ENCODE measurements at places on chromosomes 5 and 9.

- no peak for DNase-seq
Measured at GRCh38 chr5:155475318-155475717, 461.8 kb downstream of the KIF4B start.

DNA sequence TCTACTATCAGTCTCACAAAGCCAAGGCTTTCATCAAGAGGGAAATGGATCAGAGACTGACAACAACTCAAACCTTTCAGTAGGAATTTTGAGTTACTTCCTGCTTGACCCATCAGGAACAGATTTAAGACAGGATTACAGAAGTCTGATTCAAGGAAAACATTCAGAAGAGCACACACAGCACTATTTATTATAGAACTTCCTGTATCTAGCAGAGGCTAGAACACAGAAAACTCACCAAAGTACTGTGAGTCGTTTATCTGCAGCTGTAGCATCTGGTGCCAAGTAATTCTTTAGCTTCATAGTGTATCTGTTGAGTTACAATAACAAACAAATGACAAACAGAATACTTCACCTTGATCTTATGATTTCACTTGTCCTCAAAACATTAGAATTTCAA is 13.8 kb downstream of the LEAP2 start:
- no peak for DNase-seq

DNA sequence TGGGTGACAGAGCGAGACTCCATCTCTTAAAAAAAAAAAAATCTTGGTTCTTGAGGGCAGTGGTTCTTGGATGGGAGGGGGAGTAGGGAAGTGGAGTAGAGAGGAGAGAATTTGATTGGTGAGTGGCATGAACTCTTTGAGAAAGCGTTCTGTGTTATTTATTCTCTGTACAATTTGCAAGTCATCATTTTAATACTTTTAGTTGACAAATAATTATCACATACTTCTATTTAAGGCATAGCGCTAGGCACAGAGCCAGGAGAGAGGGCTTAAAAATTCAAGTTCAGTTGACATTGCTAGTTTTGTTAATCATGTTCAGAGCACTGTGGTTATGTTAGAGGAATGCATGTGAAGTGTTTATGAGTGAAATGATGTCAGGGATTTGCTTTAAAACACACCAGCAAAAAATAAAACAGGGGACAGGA is 24.6 kb downstream of the HSDL2 start:
- no peak for DNase-seq

DNA sequence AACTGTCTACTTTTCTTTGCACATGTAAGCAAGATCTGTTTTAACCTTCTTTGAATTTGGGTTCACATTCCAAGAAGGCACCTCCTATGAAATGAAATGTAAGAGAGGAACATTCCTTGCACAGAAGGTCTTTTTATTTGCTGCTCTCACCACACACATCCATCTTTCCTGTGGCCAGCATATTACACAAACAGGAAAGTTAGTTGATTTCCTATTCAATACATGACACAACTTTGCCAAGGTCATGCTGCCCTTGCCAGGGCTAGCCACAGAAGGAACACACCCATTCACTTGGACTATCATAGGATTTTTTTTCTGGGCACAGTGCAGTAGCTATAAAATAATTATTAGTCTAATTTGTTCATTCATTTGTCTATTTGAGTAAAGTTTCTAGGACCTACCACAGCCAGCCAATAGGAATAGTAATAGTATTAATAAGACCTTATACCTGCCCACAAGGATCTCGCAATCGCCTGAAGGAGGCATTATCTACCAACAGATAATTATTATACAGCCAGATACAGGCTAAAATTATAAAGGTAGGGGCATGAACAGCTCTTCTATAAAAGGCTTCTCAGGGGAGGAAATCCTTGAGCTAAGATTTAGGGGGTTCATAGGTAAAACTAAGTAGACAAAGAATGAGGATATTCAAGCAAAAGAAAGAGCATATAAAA is 78.1 kb upstream of the NREP start:
- DNase-seq, result no peak

- DNase-seq, result no peak
Measured at GRCh38 chr9:130316430-130316829, 50.9 kb downstream of the HMCN2 start.

DNA sequence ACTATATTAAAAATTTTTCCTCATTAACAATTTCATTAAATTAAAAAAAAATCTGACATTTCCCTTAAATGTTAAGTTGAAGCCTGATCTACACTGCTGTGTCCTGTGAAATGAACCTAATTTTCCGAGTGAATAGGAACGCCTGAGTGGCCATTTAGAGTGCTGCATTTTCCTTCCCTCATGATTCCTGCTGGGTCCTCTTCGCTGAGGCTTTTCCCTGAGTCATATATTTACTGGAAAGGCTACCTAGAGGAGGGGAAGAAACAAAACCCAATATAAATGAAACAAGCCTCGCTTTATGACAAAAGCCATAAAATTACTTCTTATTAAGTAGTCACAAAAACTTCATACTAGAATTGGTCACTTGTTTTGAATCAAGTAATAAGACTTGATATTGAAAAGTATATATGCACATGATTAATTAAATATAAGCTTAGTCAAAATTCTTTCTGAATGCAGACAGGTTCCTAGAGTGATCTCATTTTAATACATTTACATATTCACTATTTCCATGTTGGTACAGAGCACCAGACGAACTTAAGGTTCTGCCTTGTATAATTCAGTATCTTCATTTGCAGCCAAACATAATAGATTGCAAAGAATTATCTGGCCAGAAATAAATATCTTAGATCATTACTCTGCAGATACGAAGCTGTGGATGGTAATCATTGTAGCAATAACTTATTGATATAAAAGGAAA is 6.3 kb upstream of the ISCA1 start:
- DNase-seq, result peak; percentile 48

- no peak for DNase-seq
Measured at GRCh38 chr9:34759432-34760134, 49.6 kb upstream of the CCL21 start.

DNA sequence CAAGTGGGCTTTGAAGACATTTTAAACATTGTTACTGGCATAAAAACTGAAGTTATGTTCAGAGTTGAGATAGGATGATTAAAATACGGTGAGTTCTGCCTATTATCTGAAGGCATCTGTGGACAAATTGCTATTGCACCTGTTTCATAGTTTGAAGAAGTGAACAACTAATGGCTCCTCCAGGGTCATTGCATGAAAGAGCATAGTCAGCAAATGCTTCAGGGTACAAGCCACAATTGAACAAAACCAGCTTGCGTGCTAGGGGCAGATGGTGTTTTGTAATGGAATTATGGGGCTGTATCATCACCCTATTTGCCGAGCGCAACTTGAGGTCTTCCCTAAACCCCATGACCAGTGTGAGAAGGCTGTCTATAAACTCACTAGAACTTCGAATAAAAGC is 369.1 kb downstream of the MTRR start:
- DNase-seq, result no peak

- no peak for DNase-seq
Measured at GRCh38 chr9:13957089-13957488, 356.9 kb downstream of the NFIB start.

DNA sequence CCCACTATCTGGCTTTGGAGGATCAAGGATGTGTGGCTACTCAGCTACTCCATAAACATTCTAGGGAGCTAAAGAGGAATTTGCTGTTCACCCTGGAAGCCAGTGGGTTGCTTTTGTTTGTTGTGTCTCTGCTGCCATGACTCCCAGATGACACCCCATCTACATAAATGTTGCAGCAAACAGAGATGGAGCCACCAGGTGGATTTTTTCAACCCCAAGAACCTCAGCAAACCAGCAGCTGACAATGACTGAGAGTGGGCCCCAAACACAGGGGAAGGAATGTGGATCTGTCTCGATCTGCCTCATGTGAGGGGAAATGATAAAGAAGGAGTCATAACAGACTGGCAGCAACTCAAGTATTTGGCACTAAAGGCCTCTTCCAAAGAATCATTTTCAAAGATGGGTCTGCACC is 132.7 kb upstream of the TNC start:
- no peak for DNase-seq

DNA sequence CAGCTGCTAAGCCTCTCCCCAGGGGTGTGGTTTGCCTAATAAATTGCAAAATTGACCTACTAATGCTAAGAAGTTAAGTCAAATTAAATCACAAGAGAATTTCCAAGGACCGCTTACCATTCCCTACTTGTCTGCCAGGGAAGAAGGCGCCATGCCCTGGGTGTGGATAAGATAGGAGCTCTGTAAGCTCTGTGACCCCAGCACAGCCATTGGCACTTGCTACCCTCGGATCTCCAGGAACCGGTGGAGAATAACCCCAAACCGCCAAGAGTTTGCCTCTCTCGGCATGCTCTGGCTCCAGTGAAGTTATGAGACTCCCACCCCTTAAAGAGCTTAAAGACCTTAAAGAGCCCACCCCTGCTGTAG is 58.9 kb downstream of the NEURL1B start:
- DNase-seq, result no peak

- DNase-seq, result peak; percentile 67
Measured at GRCh38 chr5:36240779-36241630, 720 bp downstream of the NADK2 start.

GRCh38 chr9:8860086-8860485 is 1060.5 kb upstream of the DMAC1 start:
- no peak for DNase-seq

- no peak for DNase-seq
Measured at GRCh38 chr9:18359335-18359734, 114.6 kb upstream of the ADAMTSL1 start.

DNA sequence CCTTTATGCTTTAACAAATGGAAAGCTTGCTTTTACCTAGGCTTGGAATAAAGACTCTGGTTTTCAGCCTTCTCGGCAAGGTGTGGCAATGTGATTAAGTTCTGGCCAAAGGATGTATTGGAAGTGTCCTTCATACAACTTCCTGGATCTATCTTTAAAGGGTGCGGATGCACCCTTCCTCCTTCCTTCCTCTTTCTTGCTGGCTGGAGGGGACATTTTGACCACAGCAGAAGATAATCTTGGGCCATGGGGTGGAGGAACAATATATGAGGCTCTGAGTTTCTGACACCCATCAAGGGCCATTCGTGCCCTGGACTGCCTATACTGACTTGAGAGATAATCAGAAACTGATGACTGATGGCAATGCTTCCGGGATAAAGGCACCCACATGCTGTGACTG is 145.7 kb downstream of the ACER2 start:
- DNase-seq, result no peak

GRCh38 chr5:176774216-176775171 is 35.9 kb upstream of the UNC5A start:
- DNase-seq, result no peak

DNA sequence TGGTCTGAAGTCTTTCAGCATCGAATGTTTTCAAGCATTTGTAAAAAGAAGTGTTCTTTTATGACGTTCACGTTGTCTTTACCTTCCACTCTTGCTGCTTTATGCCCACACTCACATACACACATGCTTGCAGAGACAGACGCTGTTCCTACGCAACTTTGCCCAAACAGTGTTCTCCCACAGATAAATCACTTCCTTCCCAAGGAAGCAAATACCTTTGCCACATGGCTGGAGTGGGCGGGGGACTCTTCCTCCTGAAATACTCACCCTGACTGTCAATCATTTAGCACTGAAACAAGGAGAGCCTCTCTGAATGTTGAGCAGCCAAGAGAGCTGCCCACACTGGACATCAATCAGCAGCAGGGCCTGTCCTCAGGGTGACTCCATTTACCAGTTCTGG is 22.4 kb upstream of the ASTN2 start:
- DNase-seq, result no peak

DNA sequence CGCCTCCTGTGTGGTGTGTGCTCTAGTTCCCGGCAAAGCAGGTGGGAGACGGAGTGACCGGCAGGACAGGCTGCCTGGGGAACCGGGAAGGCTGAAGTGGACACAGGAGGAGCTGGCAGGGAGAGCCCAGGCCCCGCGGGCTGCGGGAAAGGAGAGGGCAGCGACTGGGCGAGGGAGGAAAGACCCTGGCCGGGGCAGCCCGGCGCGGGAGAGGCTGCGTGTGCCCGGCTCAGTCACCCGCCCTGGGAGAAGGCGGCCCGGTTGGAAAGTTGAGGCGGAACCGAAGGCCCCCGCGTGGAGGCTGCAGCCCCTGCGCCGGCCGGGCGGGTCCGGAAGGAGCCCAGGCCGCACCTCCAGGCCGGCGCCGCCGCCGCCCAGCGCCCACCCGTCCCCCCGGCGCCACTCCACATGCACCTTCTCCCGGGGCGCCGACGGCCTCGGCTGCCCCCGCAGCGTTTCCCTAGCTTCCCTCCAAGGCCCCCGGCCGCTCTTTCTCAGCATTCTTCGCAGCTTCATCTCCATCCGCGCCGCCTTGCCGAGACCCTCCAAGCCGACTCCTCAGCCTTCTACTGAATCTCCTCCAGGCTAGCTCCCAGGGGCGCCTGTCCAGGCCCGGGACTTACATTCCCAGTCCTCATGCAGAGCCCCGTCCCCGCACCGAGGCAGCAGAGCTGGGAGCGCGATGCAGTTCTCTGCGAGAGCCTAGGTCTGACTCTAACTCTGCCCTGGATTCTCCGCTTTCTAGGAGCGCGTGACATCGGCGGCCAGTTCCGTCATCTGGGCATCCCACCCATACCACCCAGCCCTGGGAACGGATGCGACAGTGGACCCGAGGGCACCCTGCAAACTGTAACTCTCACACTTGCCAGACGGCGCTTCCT is 152.0 kb downstream of the ERCC6L2 start:
- no peak for DNase-seq

DNA sequence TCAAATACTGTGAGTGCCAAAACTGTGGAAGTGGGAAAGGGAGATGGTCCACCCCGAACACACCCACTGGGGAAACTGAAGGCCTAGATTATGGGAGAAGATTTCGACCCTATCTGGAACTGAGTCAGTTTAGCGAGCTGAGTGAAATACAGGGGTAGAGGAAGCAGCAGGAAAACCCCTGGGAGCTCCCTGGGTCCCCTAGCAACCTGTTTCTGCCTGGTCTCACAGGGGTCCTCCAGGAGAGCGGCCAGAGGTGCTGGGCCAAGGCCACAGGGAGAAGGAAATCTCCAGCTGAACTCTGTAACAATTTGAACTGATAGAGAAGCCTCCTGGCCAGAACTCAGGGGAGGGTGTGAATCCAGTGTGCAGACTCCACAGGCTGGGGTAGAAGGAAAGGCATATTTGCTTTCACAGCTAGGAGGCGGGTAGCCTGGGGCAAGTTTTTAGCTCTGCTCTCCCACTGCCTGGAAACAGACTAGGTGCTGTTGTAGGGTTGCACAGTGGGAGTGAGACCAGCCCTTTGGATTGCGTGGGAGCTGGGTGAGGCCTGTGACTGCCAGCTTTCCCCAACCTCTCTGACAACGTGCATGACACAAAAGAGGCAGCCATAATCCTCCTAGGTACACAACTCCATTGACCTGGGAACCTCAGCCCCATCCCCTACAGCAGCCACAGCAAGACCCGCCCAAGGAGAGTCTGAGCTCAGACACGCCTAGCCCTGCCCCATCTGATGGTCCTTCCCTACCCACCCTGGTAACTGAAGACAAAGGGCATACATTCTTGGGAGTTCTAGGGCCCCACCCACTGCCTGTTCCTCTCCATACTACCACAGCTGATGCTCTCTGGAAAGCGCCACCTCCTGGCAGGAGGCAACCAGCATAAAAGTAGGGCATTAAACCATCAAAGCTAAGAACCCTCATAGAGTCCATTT is 78.8 kb upstream of the GPBP1 start:
- no peak for DNase-seq

DNA sequence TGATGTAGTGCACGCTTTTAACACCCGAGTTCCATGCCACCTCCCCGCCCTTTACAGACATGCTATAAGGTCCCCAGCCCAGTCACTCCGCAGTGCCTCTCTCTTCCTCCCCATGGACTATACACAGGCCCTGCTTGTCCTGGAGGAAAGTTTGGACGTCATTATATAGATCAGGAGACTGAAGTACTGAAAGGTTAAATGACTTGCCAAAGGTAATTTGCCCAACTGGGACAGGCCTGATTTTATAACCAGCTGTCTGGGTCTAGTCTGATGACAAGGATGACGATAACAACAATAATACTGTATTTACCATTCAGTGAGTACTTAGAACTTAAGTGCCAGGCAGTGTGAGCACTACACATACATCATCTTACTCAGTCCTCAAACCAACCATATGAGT is 33.1 kb downstream of the LVRN start:
- DNase-seq, result no peak

All from NCI-H526 treated with DMSO at 0.1 percent for 48 hours (cell line).